Fibroblast of skin of left quadriceps (primary cell): ENCODE measurements at places on chromosomes 3 and 15.
A peak's percentile ranks its signal among the peaks of the same experiment; 100 is the strongest.

DNA sequence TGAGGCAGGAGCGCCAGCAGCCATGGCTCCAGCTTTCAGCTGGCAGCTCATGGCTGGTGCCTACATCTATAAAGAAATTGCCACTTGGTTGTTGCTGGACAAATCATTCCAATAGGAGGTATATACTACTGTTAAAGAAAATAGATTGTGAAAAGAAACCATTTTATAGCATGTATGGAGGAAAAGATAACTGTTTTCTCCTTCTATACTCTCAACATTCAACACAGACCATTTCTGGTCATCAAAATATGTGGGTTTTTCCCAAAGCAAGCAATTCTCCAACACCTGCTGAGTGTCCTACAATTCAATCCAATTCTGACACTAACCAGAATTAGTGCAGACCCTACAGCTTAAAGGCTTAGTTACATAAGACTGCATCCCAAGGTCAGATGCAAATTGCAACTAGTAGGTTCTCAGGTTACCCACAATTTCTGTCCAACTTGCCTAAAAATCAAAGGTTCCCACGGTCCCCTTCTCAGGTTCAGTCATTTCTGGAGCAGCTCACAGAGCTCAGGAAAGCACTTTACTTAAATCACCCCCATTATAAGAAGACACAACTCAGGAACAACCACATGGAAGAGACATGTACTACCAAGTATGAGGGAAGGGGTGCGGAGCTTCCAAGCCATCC, 42.4 kb upstream of the STRIT1 start:
- DNase-seq: no peak

DNA sequence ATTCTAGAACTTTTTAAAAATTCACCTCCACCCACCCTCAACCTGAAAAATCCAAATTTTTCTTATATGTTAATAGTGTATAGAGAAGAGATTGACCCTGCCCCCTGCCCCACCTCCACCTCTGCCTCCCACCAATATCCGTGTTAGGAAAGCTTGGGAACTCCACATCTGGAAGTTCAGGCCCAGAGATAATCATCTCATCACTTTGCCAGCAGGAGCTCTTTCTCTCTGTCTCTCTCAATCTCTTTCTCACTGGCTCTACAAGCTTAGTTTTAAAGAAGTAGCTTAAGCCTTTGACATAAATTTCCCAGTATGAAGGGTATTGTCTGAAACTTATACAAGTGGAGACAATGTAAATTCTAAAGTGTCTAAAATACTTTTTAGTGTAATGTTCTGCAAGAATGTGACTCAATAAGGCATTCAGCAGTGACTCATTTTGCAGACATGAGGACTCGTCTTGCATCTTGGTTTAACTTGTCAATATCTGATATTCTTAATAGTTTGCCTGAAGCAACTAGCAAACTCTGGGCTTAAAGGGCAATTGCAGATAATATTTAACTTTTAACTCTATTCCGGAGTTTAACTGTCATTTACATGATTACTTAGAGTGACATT, 299.8 kb upstream of the EPHA3 start:
- DNase-seq: peak; percentile 70

DNA sequence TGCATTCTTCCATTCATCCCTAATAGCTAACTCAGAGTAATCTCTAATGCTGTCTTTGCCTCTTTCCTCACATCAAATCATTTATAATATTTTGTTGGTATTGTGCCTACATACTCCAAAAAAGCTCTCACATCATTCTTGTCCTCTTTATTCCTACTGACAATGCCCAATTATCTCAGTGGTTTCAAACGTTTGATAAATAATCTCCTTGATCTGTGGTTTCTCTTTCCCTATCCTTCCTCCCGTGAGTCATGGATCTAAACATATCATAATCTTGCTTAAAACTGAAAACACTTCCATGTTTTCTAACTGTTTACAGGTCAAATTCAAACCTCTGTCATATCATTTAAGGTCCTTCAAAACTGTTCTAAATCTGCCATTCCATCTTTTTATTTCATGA, 115.1 kb downstream of the CNTN6 start:
- DNase-seq: no peak

- no peak for DNase-seq
Observed at GRCh38 chr15:84111575-84111974, 124.0 kb upstream of the GOLGA6L4 start.

DNA sequence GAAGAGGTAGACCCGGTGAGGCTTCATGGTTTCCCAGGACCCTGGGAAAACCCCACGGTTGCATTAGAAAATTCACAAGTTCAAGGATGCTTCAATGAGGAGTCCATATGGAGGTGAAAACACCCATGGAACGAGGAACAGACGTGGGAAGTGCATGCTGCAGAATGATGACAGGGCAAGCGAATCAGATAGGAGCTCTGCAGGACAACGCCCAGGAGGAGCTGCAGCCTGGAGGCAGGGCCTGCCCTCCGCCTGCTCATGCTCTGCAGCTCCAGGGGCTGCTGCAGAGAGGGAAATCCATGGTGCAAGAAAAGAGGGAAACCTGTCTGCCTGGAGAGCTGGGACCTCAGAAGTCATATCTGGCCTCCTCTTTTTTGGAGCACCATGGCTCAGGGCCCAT, 61.5 kb downstream of the NUP210 start:
- no peak for DNase-seq

DNA sequence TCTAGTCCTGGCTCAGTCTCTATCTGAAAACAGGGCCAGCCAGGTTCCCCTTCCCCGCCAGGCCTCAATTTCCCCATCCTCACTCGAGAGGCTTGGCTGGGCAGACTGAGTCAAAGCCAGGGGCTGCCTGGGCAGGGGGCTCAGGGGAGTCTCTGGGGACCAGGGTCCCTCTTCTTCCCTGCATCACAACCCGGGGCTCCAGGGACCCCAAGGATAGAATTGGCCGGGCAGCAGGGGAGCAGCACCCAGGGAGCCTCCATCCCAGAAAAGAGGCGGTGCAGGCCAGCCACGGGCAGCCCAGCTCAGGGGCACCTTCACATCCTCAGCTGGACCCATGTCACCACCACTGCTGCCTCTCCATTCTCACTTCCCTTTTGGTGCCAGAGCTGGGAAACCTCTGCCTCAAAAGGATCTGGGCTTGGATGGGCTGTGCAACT, 13.3 kb upstream of the PLXND1 start:
- no peak for DNase-seq

GRCh38 chr3:69200384-69201068, 78.1 kb upstream of the LMOD3 start:
- no peak for DNase-seq

- DNase-seq: no peak
Observed at GRCh38 chr3:171149526-171150116, 123.1 kb upstream of the SLC2A2 start.

DNA sequence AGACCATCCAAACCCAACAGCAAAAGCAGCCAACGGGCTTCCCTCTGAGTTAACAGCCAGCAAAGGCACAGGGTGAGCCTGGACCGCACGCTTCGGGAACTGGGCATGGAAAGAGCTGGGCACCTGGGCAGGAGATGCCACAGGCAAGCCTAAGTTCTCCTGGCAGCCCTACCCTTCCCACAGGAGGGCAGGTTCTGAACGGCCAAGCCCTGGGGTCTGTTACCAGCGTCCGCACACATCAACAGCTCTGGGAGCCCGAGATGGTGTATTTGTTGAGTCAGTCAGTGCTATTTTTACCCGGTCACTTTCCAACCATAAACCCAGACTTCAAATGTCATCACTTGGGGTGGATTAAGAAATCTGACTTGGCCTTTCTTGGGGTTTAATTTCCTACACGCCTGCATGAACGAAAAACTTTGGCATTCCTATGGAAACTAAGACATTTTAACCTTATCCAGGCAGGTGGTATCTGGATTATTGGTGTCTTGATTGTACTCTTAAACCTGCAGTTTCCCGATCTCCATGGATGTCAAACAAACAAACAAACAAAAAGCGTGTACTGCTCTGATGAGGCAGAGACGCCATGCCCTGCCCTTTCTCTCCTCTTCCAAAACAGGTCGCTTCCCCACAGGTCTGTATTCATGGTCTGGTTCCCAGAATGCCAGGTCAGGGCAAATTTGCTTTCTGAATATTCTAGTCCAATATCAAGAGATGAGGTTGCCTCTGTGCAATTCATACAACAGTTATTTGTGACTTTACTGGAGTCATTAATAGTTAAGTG, 99.7 kb downstream of the XXYLT1 start:
- no peak for DNase-seq

DNA sequence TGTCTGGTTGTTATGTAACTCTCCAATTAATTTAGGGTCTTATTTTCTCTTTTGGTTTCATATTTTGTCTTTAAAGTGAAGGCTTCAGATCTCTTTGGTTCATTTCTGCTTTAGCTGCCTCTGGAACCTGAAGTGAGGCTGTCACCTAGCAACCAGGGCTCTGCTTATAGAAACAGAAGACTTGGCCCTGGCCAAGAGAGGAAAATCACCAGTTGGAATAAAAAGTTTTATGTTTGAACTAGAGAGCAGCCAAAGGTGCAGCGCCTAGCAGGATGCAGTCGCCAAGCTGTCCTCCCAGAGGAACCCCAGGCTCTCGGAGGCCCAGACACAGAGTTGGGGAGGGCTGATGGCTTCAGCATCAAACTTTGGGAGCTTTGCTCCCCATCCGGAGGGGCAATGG, 41.1 kb downstream of the LYZL4 start:
- DNase-seq: no peak

- no peak for DNase-seq
Observed at GRCh38 chr3:31184261-31185061, 290.0 kb upstream of the GADL1 start.

DNA sequence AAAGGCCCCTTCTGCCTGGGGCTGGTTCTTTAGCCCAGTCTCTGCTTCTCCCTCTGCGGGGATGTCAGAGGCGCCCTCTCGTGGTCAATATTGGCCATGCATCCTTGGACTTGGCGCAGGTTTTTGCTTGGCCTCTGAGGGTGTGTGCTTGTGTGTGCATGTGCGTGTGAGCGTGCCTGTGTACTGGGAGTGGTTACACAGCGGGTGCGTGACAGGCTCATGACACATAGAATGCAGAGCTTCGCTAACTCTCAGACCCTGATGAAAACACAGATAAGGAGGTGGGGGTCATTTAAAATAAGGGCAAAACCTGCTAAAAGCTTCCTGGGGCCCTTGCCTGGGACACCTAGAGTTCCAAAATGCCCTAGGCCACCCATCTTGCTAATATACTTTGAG, 160.9 kb downstream of the SMAD6 start:
- peak; percentile 74 for DNase-seq

DNA sequence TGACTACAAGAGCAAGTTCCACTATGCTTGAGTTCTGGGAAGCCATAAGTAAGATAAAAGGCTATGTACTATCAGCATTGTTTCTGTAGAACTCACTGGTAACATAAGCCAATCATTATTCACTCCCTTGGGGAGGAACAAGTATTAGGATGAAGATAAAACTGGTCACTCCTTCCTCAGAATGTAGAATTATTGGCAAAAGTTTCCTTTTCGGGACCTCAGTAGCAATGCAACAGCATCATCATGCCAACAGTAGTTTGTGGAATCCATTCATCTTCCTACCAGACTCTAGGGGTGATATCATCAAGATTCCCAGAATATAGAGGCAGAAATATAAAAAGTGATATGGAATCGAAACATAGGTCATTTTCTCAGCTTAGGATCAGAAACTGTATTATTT, 209.5 kb downstream of the PLOD2 start:
- no peak for DNase-seq

DNA sequence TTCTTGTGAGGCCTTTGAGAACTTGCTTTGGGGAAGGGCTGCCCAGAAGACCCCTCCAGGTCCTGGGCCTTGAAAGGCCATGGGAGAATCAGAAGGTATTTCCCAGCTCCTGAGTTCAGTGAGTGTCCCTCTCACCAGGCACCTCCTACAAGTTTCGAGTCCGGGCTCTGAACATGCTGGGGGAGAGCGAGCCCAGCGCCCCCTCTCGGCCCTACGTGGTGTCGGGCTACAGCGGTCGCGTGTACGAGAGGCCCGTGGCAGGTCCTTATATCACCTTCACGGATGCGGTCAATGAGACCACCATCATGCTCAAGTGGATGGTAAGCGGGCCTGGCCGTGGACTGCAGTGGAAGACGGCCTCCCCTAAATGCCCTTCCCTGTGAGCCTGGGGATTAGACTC, 68.3 kb downstream of the BOC start:
- DNase-seq: no peak
